GM20000 (cell line): ENCODE measurements at places on chromosomes 1 and 21.

DNA sequence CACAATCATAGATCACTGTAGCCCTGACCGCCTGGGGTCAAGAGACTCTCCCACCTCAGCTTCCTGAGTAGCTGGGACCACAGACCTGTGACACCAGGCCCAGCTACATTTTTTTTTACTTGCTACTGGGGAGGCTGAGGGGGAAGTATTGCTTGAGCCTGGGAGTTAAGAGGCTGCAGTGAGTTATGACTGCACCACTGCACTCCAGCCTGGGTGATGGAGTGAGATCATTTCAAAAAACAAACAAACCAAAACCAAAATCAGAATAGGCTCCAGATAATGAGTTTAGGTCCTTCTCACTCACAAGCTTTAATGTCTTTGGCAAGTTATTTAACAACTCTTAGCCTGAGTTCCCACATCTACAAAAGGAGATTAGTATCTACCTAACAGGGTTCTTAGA is 22.8 kb downstream of the WDR26 start:
- no peak for DNase-seq

- no peak for DNase-seq
Measured at GRCh38 chr1:23452011-23452411, 27.5 kb upstream of the TCEA3 start.

DNA sequence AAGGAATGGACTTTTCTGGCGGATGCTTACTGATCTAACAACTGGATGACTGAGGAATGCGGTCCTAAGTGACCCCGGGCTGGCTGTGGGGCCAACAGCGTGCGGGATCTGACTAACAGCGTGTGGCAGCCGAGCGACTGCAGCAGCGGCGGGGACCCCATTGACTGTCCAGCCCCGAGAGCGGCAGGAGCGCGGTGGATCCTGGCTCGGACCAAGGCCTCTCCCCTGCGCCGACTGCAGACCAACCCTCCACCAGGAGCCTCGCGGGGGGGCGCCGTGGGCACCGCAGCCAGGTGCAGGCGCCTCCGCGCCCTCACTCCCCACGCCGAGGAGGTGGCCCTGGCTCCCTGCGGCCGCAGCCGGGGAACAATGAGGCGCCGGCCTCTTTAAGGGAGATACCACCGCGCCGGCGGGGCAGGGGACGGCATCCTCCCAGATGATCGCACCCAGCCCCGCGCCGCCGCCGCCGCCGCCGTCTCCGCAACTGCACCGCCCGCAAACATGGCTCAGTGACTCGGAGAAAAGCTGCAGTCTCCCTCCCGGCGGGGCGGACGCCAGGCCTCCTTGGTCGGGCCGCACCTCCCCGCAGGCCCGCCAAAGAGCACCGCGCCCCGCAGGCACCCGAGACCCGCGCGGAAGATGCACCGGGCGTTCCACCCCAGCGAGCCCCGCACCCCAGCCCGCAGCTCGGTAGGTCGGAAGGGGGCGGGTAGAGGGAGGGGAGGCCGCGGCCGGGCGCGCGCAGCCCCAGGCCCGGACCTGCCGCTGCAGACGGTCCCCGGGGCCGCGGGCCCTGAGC is 694 bp upstream of the PDIK1L start:
- DNase-seq: peak; percentile 89

DNA sequence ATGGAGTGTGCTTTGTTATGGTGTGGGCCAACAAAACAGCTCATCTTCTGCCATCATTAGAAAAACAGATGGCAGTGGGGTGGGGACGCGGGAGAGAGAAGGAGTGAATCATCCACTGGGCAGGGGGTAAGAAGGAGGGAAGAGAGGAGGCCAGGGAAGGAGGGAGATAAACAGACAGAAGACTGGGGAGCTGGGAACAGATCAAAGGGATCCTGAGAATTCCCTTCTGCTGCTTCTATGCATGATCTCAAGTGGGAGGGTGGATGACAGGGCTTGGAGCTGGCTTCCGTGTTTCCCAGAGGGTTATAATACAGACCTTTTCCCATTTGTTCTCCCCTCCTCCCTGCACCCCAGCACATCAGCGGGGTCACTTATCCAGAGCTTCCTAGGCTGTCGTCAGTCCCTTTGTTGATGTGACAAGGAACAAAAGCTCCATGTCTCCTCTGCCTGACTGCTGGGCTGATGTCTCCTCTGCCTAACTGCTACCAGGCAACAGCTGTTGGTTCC is 338.6 kb downstream of the PAPPA2 start:
- no peak for DNase-seq

- DNase-seq: no peak
Measured at GRCh38 chr1:111770916-111771315, 15.2 kb downstream of the DDX20 start.

- no peak for DNase-seq
Measured at GRCh38 chr1:3586986-3587759, 24.1 kb downstream of the MEGF6 start.

- no peak for DNase-seq
Measured at GRCh38 chr21:16198546-16198945, 468.8 kb downstream of the USP25 start.

GRCh38 chr1:17359808-17360207 is 12.2 kb upstream of the PADI6 start:
- DNase-seq: no peak

DNA sequence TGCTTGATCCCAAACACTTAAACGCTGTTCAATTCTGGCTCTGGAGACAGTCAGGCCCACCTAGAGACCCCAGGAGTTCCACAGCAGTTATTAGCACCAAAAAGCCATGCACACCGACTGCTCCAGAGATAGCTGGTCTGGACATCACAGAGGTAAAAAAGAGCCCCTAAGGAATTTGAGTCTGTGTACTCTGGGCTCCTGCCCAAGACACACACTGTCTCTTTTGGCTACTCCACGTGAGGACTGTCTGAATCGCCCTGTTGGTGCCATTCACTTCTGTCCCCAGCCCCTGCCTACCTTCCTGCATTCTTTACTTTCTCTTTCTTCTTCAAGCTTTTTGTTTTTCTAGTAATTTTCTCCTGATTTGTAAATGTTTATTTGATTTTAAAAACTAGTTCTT is 197.4 kb downstream of the ADGRL2 start:
- no peak for DNase-seq

- no peak for DNase-seq
Measured at GRCh38 chr1:179263121-179263520, 30.5 kb upstream of the SOAT1 start.

DNA sequence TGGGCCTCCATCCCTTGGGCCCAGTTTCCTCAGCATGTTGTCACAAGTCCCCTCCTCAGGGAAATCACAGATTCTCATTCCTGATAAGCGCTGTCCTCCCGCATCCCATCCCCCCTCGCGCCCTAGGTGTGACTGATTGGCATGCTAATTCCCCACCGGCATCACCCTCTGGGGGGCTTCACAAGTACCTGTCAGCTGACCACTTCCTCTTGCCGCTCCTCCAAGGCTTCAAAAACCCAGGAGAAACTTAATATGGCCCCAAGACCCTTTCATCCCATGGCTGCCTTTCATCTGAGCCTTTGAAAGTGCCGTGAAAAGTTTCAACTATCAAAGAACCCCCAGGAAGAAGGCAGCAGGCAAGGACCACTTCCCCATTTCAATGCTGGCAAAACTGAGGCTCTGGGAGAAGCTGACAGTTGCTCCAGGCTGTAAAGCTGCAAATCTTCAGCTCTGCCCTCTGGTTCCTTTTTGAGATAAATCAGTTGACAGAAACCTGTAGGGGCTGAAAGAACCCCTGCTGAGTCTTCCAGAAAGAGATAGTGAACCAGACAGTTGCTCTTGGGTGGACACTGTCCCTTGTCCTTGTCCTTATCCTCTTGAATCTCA is 12.8 kb upstream of the MIXL1 start:
- no peak for DNase-seq

DNA sequence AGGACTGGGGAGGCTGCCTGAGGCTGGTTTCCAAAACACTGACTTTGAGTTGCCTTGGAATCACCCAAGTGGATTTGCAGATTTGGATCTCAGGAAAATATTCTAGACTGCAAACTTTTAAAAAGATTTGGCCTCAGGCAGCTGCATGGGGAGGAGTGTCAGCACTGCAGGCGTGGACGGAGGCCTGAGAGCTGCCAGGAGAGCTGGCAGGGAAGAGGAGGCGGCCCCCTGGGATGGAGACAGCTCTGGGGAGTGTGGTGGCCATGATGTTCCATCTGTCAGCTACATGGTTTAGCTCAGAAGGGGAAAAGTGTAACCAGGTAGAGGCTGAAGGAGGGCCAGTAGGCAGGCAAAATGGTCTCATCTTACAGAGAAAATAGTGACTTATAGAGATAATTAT is 72.1 kb downstream of the VPS26C start:
- DNase-seq: no peak

- DNase-seq: no peak
Measured at GRCh38 chr1:192628396-192629057, 7.4 kb upstream of the RGS13 start.

GRCh38 chr1:90122654-90123340 is 127.9 kb downstream of the ZNF326 start:
- DNase-seq: no peak

DNA sequence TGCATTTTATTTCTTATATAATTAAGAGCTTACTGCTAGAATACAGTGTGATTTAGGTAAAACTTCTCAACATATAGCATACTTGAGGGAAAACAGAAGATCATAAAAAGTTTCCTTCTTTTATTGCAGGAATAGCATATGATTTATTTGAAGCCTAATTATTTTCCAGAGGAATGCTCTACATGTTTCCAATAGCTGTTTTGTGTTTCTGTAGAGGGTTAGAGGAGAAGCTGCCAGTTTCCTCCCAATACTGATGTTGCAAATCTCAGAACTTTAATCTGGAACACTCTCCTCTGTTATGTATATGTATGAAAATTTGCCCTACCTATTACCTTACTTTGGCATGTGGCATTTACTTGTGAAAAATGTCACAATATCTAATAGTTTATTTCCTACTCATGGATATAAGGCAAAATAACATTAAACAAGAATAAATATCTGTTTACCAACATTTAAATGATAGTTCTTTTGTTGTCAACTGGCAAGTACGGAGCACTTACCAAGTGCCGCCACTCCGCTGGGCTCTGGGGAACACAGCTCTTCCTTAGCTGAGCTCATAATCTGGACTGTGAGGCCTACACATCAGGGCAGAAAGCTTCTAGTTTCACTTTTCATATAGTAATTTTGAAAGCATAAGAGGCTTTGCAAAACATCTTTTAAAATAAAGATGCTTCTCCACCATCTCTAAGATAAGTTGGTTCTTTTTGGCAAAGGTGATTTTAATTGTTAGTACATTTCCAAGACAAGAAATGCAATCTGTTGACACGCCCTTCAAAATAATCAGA is 239.8 kb upstream of the C1orf105 start:
- DNase-seq: peak; percentile 31

DNA sequence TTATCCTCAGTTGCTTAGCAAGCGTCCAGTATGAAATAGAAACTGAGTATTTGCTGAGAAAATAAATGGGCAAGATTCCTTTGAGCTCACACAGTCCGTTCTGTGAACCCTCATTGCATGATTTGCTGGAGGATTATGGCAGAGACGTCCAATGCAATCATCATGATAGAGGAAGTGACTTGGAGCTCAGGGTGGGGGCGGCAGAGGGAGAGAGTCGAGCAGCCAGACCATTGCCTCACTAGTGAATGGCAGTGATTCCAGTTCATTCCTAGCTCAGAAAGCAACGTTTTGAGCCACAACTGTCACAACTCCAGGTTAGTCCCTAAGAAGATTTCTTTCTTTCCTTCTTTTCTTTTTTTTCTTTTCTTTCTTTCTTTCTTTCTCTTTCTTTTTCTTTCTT is 27.5 kb upstream of the COL9A2 start:
- DNase-seq: peak; percentile 38

DNA sequence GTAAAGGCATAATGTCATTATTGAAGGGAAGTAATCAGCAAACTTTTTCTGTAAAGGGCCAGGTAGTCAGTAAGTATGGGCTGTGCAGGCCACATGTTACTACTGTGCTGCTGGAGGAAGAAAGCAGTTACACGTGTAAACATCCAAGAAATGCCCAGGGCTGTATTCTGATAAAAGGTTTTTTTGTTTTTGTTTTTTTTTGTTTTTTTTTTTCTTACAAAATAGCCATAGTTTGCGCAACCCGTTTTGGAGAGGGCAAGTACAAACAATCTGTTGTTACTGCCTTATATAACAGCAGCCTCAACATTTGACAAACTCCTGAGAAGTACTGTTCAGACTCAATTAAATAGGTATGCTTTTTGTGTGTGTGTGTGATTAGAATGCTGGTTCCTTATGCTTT is 26.7 kb upstream of the MTMR11 start:
- DNase-seq: no peak
